NCI-H187 treated with DMSO at 0.1 percent for 48 hours (cell line): ENCODE measurements at places on chromosomes 16 and 17.

GRCh38 chr16:49599281-49599680 is 225.7 kb downstream of the C16orf78 start:
- DNase-seq = no peak

GRCh38 chr17:13047011-13047606 is 29.3 kb upstream of the ELAC2 start:
- no peak for DNase-seq

DNA sequence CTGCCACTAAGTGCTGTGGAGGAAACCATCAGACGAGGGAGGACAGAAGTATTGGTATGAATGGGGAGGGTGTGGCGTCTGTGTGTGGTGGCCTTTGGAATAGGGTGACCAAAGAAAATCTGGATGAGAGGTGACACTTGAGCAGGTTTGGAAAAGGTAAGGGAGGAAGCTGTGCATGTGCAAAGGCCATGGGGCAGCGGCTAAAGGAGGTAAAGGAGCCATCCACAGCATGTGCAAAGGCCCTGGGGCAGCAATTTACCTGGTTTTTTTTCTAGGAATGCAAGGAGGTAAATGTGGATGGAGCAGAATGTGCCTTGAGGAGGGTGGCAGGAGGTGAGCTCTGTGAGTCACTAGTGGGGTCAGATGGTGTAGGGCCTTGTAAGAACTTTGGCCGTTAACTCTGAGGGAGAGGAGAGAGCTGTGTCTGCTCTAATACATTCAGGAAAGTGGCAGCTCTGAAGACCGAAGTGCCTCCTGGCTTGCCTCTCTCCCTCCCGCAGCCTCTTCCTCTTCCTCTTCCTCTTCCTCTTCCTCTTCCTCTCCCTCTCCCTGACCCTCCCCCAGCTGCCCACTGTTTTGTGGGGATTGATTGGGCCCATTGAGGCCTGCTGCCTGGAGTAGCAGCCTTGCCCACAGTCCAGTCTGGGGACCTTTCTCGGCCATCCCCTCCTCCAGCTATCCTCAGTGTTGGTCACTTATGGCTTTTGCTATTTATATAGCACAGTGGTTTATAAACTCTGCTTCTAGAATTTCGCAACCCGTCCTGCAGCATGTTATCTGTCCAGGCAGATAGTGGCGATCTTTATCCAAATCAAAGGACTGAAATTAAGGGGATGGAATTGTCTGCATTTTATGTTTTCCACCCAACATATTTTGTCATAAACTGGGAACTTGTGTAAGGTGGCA is 38.7 kb downstream of the CMIP start:
- DNase-seq = no peak

DNA sequence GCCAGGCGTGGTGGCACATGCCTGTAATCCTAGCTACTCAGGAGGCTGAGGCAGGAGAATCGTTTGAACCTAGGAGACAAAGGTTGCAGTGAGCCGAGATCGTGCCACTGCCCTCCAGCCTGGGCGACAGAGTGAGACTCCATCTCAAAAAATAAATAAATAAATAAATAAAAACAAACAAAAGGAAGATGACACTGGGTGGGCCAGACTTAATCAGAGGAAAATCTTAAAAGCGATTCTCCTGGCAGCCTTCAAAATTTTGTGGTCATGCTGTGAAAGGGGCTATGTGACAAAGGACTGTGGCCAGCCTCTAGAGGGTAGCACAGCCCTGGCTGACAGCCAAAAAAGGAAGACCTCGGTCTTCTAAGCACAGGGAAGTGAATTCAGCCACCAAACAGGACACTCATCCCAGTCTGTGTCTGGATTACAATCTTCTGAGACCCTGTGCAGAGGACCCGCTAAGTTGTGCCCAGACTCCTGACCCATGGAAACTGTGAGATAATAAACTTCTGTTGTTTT is 391.1 kb downstream of the CNTNAP4 start:
- no peak for DNase-seq
